ENCODE measurements at places on chromosomes 2 and 18.

- no peak for DNase-seq
Observed at GRCh38 chr2:33726415-33726814, 127.3 kb upstream of the FAM98A start.

DNA sequence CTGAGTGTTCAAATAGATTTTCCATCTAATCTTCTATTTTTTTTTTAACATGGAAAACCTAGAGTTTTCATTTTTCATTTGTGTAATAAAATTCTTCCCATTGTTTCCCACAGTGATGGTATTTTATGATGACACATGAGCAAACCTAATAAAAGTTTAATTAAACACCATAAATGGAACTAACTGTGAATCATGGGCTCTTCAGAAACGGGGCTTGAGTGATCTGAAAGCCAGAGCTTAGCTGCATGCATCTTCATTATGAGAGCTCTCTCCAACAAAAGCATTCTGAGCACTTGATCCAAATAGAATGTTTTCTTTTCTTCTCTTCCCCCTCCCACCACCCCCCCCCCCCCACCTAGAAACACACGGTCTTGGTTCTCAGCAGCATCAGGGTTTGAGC lies 82.1 kb upstream of the REV1 start:
- no peak for DNase-seq

- DNase-seq, result no peak
Observed at GRCh38 chr18:74531043-74531442, 3.3 kb upstream of the CNDP1 start.

DNA sequence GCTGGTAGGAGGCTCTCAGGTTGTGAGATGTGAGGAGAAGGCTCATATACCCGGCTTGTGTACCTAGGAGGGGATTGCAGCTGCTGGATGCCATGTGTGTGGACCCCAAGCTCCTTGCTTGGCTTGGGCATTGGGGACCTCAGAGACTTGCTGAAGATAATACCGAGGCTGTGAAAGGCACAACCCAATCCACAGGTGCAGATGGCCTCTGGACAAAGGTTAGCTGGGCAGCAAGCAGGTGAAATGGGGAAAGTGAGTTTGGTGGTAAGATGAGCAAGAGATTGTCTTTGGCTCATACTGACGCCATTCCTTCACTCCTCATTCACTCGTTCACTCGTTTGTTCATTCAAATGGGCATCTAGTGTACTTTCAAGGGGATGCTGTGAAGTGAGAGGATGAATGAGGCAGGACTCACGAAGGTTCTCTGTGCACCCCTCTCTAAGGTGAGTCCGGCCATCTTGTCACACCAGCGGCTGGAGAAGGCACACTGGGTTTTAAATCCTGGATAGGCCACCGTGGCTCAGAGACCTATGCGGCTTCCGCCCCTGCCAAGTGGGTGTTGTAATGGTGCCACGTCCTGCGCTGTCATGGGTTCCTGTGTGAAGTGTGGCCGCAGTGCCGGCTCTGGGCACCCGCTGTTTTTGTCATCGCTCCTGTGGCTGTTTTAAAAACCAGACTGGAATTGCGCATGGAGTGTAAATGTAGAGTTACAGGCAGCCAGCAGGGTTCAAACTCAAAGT lies 13.7 kb downstream of the FBLN7 start:
- DNase-seq, result no peak

DNA sequence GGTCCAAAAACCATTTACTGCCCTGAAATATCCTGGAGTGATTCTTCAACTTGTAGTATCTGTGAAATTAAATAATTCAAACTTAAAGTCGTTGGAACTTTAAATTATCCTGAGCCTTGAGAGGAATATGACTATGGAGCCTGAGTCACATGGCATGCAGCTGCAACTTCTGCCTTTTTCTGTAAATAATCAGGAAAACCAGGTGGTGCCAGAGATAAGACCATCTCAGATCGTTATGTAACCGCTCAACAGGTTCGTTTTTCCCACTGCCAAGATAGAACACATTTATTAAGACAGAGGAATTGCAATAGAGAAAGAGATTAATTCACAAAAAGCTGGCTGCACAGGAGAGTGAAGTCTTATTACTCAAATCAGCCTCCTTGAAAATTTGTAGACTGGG lies 876.5 kb downstream of the SUCLG1 start:
- no peak for DNase-seq

DNA sequence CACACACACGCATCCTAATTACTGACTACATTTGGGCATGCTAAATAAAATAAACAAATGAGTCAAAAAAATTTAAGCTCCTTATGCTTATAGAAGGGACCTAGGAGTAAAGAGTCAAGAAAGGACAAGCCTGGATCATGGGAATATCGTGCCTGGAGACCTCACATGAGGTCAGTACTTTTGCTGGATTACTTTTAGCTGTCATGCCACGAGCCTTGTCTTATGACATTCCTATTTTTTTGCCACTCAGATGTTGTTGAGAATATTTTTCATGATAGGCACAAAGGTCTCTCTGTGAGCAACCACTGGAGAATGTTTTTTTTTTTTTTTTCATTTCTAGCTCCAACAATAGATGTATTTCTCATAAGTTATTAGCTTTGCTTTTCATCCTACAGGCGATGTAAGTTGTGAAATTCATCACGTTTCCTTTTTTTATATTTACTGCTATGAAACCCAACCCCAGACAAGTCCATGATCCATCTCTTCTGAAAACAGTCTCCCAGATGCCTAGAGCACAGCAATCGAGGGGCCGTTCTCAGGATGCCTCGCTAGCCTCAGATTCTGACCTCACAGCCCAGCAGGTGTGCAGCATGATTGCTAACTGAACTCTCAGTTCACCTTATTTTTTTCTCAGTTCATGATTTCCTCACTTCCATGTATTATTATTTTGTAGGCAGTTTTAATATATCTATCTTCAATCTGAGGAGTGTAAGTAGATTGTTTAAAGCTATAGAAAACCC lies 464.5 kb downstream of the IRS1 start:
- DNase-seq, result no peak

GRCh38 chr2:37090019-37090477 lies 5.7 kb downstream of the GPATCH11 start:
- no peak for DNase-seq

- no peak for DNase-seq
Observed at GRCh38 chr2:136136931-136137330, 19.0 kb upstream of the CXCR4 start.

DNA sequence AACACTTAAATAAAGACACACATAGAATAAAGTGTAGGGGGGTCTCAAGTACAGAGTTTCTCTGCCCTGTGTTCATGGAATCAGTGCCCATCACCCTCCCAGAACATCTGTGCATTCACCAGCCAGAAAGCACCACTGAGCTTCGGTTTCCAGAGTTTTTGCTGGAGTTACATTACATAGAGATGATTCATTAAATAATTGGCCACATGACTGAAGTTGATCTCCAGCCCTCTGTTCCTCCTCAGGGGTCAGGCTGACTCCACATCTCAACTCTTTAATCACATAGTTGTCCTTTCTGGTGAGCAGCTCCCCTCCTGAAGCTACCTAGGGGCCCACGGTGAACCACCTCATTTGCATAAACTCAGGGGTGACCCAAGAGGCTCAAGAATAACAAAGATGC lies 129.8 kb downstream of the METTL4 start:
- DNase-seq, result no peak

- no peak for DNase-seq
Observed at GRCh38 chr2:213995400-213996105, 415.3 kb upstream of the VWC2L start.

GRCh38 chr2:218569661-218570500 lies 1.2 kb downstream of the CNOT9 start:
- DNase-seq, result no peak

GRCh38 chr2:226845386-226846116 lies 9.7 kb downstream of the RHBDD1 start:
- no peak for DNase-seq

DNA sequence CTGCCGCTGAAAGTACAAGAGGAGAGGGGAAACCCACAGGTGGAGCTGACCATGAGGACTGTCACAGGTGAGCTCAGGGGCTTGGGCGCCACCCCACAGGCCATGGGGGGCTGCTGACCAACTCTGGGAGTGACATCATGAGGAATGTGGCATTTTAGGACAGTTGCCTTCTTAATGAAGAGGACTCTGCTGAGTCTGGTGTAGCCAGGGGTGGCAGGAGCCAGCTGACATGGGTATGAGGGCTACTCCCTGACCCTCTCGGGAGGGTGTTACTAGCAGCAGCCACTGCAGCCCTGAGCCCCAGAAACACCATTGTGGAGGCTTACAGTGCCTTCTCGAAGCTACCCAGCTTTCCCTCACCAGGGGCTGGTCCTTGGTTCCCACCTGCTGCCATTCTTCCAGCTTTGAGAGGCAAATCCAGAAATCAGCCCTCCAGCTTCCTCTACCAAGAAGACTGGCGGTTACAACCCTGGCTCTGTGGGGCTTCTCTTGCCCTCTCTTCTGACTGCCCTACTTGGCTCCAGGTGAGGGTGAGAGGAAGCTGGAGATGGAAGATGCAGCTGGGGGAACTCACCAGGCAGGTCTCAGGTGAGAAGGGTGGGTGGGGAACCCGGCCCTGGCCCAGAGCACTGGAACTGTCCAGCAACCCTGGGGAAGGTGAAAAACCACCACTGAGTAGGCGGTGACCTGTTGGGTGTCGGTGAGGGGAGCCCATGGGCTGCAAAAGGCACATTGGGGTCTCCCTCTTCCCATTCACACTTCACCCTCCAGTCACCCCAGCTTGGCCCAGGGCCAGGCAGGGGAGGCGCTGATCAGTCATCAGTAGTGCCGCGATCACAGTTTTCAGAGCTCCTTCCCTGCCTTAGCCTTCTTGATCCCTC lies 98.5 kb downstream of the MCFD2 start:
- no peak for DNase-seq

GRCh38 chr2:96100893-96101304 lies 15.5 kb downstream of the ADRA2B start:
- DNase-seq, result no peak

DNA sequence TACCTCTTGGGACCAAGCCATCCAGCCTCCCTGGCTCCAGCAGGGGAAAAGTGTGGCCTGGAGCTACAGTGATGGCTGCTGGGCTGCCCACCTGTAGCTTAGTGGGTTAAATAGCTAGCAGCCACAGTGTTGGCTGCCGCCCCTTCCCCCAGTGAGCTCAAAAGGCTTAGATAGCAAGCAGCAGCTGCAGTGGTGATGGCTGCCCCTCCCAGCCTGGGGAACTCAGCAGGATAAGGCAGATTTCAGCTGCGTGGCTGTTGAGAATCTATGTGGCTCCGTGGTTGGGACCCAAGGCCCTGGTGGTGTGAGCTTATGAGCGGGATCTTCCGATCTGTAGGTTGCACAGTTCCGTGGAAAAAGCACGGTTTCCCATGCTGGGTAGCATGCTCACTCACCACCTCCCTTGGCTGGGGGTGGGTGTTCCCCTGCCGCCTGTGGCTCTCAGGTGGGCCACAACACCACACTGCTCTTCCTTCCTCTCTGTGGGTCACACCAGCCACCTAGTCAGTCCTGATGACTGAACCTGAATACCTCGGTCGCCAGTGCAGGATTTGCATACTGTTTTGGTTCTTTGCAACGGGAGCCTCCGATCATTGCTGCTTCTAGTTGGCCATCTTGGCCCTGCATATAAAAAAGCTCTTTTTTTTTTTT lies 946.5 kb upstream of the FAM98A start:
- no peak for DNase-seq

DNA sequence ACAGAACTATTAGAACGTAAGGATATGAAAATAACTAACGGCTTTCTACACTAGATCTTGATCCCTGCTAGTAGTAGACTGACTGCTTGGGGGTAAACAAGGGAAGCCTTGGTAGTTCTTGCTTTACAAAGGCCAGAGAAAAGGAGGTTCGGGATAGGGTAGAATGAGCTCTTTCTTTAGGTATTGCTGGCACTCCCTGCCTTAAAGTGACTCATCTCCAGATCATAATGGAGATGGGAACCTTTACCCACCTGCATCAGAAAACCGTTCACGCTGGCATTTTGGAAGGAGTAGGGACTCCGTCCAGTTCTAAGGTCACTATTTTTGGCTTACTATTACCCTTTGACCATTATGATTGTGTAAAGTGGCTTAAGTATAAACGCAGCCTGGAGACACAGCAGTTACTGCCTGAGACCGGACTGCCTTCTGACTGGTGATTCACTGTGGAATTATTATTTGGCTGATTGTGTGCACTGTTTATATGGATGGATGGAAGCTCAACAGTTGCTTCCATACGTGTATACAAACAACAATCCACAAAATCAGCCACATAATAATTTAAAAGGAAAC lies 482.5 kb downstream of the STK39 start:
- no peak for DNase-seq

DNA sequence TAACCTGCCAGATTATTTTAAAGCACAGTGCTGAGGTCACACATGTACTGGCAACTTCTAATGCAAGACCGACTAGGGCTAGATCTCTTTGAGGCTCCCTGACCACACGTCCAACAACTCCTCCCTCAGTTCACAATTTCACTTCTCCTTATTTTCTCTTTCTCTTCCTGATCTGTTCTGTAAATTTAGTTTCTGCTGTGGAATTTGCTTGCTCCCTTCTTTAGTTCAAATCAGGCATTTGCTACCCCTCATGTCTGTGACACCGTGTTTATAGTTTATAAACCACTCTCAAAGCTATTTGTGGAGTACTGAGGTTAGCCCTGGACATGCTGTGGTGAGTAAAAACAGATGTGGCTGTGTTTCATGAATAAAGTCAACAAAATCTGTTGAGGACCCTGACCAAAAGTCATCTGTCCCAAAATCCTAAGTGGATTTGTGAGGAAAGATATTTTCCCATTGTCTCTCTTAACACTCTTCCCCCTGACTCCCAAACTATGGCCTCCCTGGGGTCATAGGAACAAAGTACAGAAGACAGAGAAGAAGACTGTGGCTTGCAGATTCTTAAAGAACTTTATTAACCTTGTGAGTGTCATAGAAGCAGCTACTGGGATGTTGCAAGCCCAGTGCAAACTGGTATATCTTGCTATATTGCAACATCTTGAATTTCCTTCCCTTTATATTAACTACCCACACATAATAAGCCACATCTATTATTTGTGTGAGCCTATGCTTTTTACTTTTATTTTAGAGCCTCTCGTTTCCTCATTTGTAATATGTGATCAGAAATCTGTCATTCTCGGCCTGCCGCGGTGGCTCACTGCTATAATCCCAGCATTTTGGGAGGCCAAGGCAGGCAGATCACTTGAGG lies 3.5 kb upstream of the NAGK start:
- DNase-seq, result no peak

DNA sequence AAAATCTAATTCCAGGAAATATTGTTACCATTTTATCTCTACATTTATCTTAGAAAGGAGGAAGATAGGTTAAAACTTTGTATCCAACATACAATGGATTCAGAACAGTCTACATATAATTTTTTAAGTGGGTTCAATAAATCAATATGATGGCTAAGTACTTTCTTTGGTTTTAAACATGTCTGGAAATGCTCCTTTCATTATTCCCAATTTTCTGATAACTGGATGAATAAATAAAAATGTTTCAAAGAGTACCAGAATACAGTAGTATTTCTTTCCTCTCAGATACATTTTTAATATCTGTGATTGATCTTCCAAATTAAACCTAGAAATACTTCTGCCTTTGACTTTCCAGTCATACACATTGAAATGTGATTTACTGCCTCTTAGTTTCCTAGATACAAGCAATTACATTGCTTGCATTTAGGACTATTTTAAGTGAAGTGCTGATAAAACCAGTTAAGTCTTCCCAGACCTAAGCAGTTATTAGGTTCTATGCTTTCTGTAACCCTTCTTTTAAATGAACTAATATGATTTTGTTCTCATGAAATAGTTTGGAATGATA lies 283.5 kb downstream of the CCDC178 start:
- DNase-seq, result no peak

All from activated CD8-positive, alpha-beta memory T cell treated with anti-CD3 and anti-CD28 coated beads, Interleukin-2, amount 50 U/mL, for 48 hours (primary cell).